ENCODE measurements at places on chromosomes 16 and 17. TPM values are rescaled to one million over a fixed set of nuclear protein-coding genes. Genes with fewer than 3 reads are reported as not detected.

GRCh38 chr17:45171338-45172231 is 9.9 kb downstream of the HEXIM2 start:
- peak; percentile 68 for DNase-seq
- peaks cover 34% of the 10 kb centered on the region for H3K4me1 ChIP-seq
- no peaks in the 10 kb centered on the region for H3K36me3 ChIP-seq
- peak overlapping the region; percentile 46 for H3K4me3 ChIP-seq
- no peaks in the 10 kb centered on the region for H3K27me3 ChIP-seq

DNA sequence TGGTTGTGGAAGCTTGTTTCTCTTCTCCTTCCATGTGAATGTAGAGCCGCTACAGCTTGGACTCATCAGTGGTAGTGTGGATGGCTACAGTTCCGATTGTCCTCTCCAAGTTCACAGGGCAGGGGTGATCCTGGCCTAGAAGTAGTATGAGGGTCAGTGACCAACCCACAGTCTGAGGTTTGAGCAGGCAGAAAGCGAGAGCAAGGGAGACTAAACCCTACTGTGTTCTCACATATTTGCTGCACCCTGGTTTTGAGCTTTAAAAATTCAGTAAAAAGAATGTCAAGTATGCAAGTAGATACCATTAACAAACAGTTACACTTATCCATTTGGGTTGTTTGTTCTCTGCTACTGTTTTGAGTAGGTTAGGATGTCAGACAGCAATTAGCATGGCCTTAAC is 148.9 kb downstream of the MRTFB start:
- H3K27ac ChIP-seq = no peak overlapping the region
- no peak for DNase-seq
- peaks cover 71% of the 10 kb centered on the region for H3K36me3 ChIP-seq
- H3K27me3 ChIP-seq = no peaks in the 10 kb centered on the region

DNA sequence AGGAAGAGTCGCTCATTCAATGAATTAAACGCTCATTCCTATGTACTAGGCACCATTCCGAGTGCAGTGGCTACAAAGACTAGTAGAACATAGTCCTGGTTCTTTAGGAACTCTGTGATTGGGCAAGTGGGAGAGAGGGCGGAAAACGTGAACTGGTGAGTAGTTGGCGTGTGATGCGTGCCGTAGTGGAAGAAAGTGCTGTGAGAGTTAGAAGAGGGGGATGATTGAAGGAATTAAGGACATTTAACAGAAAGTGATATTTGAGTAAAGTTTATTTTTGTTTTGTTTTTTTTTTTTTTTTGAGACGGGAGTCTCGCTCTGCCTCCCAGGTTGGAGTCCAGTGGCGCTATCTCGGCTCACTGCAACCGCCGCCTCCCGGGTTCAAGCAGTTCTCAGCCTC is 7.9 kb upstream of the SLFN14 start:
- H3K27me3 ChIP-seq = no peaks in the 10 kb centered on the region
- peak overlapping the region; percentile 89 for H3K27ac ChIP-seq
- peak overlapping the region; percentile 84 for H3K4me3 ChIP-seq
- peaks cover 4% of the 10 kb centered on the region for H3K36me3 ChIP-seq
- DNase-seq = no peak

- peaks cover 21% of the 10 kb centered on the region for H3K27me3 ChIP-seq
- H3K4me1 ChIP-seq = no peaks in the 10 kb centered on the region
- no peak overlapping the region for H3K4me3 ChIP-seq
- no peak overlapping the region for H3K27ac ChIP-seq
- no peak for DNase-seq
Observed at GRCh38 chr16:1175566-1176279, 22.8 kb downstream of the CACNA1H start.

- H3K27ac ChIP-seq = no peak overlapping the region
- no peaks in the 10 kb centered on the region for H3K4me1 ChIP-seq
- no peak for DNase-seq
Observed at GRCh38 chr17:78019367-78019975, 61.0 kb downstream of the TNRC6C start.

Gene NPIPB13
- 27.6 TPM for total RNA-seq

GRCh38 chr17:49965524-49965909 is 3.5 kb upstream of the DLX4 start:
- no peak overlapping the region for H3K27ac ChIP-seq
- peaks cover 94% of the 10 kb centered on the region for H3K27me3 ChIP-seq
- no peak for DNase-seq

DNA sequence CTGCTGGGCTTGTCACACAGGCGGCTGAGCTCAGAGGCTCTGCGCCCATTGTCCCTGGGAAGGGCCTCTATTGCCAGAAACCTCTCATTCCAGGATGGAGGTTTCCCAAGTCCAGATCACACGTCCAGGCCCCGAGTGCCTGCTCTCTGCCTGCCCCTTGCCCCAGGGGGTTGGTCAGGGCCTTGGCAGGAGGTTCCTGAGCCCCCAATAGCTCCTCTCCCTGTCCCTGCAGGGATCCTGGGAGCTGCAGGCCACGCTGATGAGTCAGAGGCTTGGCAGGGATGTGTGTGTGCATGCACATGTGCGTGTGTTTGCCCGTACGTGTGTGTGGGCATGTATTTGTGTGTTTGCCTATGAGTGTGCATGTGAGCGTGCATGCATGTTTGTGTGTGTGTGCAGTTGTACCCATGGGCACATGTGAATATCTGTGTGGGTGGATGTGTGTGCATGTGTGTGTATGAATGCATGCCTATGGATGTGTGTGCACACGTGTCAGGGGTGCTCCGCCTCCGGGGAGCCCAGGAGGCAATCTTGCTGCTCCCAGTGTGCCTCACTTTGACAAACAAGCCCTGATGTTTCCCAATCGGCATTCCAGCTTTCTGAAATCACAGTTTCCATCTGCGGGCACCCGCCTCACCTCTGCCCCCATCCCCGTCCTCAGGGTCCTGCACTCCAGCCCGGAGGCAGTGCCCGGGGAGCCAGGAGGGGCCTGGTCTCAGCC is 98.4 kb upstream of the GSE1 start:
- H3K27me3 ChIP-seq = no peaks in the 10 kb centered on the region
- H3K4me3 ChIP-seq = no peak overlapping the region
- DNase-seq = peak; percentile 72
- peaks cover 21% of the 10 kb centered on the region for H3K4me1 ChIP-seq
- no peaks in the 10 kb centered on the region for H3K36me3 ChIP-seq

DNA sequence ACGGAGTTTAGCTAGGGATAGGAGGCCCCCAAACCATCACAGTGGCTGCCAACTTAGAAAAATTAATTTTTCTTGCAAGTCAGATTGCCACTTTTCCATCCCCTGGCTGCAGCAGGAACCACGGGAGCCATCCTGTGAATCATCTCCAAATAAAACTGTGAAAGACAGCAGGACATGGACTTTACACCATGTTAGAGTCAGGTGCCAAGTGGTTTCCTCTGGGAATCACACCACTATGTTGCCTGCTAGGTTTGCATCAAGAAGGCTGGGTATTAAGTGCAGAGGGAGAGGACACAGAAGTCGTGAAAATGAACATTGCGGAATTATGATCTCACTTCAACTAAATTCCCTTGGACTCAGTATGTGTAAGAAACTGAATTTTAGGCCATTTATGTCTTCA is 471.3 kb upstream of the GOT2 start:
- no peaks in the 10 kb centered on the region for H3K4me1 ChIP-seq
- H3K27me3 ChIP-seq = no peaks in the 10 kb centered on the region
- H3K36me3 ChIP-seq = no peaks in the 10 kb centered on the region
- H3K4me3 ChIP-seq = no peak overlapping the region
- no peak for DNase-seq

DNA sequence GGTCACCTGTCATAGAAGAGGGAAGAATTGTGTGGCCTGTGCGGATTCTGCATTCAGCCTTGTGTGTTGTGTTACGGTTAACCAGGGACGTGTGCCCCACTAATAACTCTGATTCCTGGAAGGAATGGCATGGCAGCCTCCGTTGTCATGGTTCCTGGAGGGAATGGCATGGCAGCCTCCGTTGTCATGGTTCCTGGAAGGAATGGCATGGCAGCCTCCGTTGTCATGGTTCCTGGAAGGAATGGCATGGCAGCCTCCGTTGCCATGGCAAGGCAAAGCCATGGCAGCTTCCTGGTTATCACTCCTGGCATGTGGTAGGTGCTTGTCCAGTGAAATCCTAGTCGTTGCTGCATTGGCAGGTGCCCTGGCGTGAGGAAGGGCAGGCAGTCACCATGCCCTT is 8.9 kb downstream of the SPG7 start:
- H3K4me3 ChIP-seq = no peak overlapping the region
- peaks cover 96% of the 10 kb centered on the region for H3K36me3 ChIP-seq
- H3K27me3 ChIP-seq = no peaks in the 10 kb centered on the region

Gene CCL4L2
- total RNA-seq = 2.6 TPM

- no peak overlapping the region for H3K27ac ChIP-seq
- no peak overlapping the region for H3K4me3 ChIP-seq
- no peaks in the 10 kb centered on the region for H3K36me3 ChIP-seq
- H3K27me3 ChIP-seq = no peaks in the 10 kb centered on the region
- no peaks in the 10 kb centered on the region for H3K4me1 ChIP-seq
- no peak for DNase-seq
Observed at GRCh38 chr17:73654241-73654640, 10.0 kb upstream of the SDK2 start.

Gene CDH16
- not detected for total RNA-seq

GRCh38 chr17:47222047-47222446 is 12.9 kb downstream of the MYL4 start:
- H3K27ac ChIP-seq = no peak overlapping the region
- H3K36me3 ChIP-seq = no peaks in the 10 kb centered on the region
- no peak for DNase-seq
- no peaks in the 10 kb centered on the region for H3K27me3 ChIP-seq
- no peak overlapping the region for H3K4me3 ChIP-seq

GRCh38 chr16:17296431-17296830 is 174.3 kb downstream of the XYLT1 start:
- no peaks in the 10 kb centered on the region for H3K36me3 ChIP-seq
- no peak overlapping the region for H3K27ac ChIP-seq
- H3K27me3 ChIP-seq = no peaks in the 10 kb centered on the region
- no peak for DNase-seq

- no peak for DNase-seq
- no peak overlapping the region for H3K27ac ChIP-seq
- H3K4me3 ChIP-seq = no peak overlapping the region
- no peaks in the 10 kb centered on the region for H3K36me3 ChIP-seq
Observed at GRCh38 chr17:78929908-78930775, 5.0 kb upstream of the TIMP2 start.

DNA sequence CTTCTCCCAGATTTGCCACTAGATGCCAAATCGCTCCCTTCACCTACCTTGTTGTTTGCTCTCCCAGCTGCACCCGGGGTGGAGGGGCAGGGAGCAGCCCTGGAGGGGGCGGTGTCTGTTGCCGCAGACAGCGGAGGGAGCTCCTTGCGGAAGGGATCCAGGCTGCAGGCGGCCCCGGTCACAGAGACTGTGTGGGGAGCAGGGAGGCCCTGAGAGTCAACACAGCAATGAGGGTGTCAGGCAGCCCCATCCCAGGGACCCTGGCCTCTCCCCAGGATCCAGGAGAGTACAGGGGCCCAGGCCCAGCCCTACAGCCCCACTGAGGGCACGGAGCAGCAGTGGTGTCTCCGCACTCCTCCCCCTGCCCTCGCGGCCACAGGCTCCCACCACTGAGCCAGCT is 50.5 kb upstream of the CHMP6 start:
- H3K27me3 ChIP-seq = no peaks in the 10 kb centered on the region
- DNase-seq = peak; percentile 39
- no peak overlapping the region for H3K4me3 ChIP-seq
- peaks cover 12% of the 10 kb centered on the region for H3K36me3 ChIP-seq

Gene HBM
- total RNA-seq = not detected

DNA sequence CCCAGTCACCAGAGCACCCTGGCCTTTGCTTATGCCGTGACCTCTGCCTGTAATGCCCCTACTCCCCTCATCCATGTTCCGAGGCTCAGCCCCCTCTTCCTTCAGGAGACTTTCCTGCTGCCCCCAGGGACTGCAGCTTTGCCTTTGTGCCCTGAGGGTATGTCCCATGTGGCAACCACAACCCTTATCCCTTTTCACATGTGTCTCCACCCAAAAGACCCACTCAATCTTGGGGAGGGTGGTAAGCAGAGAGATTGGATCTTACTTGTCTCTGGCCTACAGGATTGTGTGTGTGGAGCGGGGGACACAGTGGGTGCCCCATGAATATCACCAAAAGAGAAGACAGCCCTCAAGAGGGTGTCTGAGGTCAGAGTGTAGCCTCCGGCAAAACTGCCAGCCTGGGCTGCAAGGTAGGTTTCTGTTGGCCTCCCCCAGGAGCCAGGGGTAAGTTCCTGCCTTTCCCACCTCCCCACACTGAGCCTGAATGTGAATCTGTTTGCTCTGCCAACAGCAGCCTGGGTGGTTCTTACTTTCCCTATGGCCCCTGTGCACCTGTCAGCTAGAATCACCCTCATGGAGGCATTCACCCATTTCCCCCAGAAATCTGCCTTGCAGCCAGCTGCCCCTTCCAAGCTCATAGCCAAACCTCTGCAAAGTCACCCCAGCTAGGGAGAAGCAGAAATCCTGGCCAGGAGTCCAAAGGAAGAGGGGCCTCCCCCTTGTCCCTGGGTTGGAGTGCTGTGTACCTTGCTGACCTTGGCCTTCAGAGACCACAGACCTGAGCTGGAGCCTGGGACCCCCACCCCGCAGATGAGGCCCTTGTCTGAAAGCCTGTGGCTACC is 11.5 kb upstream of the C17orf113 start:
- H3K4me1 ChIP-seq = peaks cover 6% of the 10 kb centered on the region
- no peak overlapping the region for H3K4me3 ChIP-seq
- H3K27ac ChIP-seq = no peak overlapping the region
- H3K27me3 ChIP-seq = no peaks in the 10 kb centered on the region

DNA sequence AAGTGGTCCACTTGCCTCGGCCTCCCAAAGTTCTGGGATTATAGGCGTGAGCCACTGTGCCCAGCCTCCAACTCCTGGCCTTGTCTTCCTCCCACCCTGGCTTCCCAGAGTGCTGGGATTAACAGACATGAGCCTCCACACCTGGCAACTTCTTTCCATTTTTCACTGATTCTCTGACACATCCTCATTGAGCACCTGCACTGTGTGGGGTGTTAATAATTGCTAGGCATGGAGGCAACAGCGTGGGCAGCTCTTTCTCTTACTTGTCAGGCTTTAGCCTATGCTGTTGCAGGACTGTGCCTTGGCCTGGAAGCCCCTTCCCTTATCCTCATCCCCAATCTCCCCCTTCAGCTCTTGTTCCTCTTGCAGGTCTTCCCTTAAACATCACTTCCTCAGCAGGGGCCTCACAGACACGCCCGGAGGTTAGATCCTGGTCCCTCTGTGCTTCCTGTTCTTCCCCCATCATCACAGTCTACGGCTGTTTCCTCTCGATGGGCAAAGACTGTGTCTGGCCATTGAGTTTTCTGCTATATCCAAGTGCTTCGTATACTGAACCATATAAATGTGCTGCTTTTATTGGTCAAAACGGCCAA is 7.9 kb downstream of the QPRT start:
- no peak for DNase-seq
- H3K27me3 ChIP-seq = no peaks in the 10 kb centered on the region
- H3K27ac ChIP-seq = no peak overlapping the region
- no peaks in the 10 kb centered on the region for H3K4me1 ChIP-seq
- H3K4me3 ChIP-seq = no peak overlapping the region

GRCh38 chr17:64306850-64307463 is 43.9 kb upstream of the TEX2 start:
- peaks cover 29% of the 10 kb centered on the region for H3K4me1 ChIP-seq
- H3K27me3 ChIP-seq = no peaks in the 10 kb centered on the region
- DNase-seq = peak; percentile 75
- no peak overlapping the region for H3K27ac ChIP-seq

Gene GUCY2D
- total RNA-seq = 3.1 TPM
